ENCODE measurements at places on chromosomes 1 and 21.

GRCh38 chr1:160800645-160801408 is 4.9 kb downstream of the LY9 start:
- no peak for DNase-seq

DNA sequence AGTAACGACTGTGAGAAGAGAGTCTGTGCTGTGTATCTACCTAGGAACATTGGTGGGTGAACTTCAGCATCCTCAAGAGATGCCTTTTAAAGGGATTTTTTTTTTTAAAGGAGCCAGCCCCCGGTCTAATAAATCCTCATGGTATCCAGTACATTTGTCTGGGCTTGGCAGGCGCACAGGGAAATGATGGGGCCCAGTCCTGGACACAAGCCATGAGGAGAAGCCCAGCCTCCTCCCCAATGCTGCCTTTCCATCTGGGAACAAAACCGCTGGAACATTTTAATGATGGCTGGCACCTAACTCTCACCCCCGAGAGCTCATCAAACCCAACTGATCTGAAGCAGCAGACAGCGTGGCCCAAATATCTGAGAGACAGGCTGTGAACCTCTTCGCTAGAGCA is 64.2 kb downstream of the ACOT7 start:
- DNase-seq, result no peak

GRCh38 chr1:72282271-72283021 is at the start of gene NEGR1:
TSS of gene NEGR1 (minus strand) at chr1:72282539.
- DNase-seq, result peak; percentile 17

DNA sequence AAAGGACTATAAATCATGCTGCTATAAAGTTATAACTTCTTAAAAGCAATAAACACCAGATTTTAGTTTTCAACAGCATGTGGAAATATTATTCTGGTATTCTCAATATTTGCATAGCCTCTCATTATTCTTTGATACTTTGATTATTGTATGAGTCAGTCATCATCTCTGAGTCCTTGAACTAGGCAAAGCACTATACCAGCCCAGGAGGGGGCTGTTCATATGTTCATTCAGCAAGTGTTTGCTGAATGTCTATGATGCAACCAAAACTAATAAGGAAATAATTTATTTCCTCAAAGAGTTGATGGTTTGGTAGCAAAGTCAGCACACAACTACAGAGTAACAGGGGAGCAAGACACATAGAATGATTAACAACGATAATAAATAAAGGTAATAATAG is 175.6 kb upstream of the C1orf105 start:
- no peak for DNase-seq

DNA sequence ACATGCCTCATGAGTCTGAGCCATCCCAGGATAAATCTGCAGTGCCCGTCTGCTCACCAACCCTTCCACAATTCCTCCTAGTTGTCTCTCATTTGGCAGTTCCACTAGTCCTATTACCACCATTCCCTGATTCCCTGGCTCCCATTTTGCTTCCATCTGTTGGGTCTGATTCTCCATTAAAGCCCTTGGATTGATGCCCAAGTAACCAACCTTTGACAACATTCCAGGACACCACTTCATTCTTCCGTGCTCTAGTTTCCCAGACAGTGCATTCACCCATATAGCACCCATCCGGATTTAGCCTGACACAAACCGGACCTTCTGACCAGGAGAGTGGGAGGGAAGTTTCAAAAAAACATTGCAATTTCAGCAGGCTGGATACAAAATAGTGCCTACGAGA is 189.4 kb upstream of the PALMD start:
- no peak for DNase-seq

GRCh38 chr1:206554211-206554610 is 46.9 kb downstream of the RASSF5 start:
- no peak for DNase-seq

GRCh38 chr1:32128964-32129363 is 21.1 kb downstream of the KPNA6 start:
- no peak for DNase-seq

DNA sequence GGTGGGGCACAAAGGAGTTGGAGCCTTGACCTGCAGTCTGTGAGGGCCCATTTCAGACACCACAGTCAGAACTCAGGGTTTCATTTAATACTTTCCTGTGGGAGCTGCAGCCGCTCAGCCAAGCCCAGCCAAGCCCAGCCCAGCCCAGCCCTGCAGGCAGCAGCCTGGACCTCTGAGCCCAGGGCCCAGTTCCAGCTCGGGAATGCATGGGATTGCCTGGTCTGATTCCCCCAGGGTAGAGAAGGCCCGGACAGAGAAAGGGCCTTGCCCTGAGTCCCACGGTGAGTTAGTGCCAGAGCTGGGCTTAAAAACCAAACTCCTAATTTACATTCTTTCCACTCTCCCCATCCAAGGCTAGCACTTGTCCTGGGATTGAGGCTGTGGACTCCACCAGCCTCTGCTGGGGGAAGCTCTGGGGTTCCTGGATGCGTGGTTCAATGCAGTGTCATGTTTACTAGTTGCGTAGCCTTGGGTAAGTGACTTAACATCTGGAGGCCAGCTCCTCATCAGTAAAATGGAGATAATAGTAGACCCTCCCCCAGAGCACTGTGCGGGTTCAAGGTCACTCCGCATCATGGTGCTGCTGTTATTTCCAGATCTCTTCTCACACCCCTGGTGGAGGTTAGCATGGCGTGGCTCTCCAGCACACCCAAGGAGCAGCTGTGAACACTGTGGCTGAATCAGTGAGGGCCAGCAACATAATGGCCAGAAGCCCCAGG is 29.2 kb upstream of the PKP1 start:
- DNase-seq, result no peak

DNA sequence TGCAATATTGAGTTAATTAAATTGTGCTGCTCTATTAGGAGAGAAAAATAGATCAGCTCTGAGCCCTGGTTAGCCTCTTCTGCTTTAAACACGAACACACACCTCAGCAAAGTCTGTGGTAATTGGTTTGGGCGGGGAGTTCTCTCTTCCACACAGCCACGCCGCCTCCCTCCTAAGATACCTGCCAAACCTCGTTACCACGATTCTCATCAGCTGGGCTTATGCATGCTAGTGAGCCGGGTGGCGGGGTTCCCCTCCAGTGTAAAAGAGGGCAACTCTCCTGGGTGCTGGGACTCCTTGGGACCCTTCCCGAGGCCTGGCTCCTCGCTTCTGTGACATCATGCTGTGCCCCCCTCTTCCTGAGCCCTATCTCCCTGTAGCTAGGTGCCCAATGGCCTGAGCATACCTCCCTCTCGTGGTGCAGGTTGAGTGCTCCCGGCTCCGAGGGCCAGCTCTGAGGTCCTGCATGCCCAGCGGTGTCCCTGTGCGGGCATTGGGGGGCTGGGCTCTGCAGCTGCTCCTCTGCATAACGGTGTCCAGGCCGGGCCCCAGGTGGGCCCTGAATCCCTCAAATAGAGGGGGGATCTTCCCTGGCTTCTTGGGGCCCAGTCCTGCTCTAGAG is 182.9 kb downstream of the PRDM16 start:
- DNase-seq, result no peak

DNA sequence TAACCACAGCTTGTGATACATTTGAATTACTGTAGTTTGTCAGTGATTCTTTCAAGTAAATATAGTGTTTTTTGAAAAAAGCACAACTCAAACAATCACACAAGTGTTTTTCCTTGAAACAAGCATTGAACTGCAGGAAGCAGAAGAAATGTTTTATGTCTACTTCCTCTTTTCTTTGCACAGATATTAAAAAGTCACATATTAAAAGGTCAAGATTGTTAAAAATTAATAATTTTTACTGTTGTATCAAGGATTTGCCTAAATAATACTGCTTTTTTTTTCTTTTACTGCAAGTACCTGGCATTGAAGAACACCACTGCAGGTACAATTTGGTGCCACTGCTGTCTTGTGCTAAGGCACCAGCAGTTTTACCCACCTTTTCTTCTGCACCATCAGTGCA is 214.2 kb upstream of the C1orf105 start:
- DNase-seq, result no peak

- no peak for DNase-seq
Observed at GRCh38 chr1:180886338-180886737, 26.4 kb upstream of the KIAA1614 start.

DNA sequence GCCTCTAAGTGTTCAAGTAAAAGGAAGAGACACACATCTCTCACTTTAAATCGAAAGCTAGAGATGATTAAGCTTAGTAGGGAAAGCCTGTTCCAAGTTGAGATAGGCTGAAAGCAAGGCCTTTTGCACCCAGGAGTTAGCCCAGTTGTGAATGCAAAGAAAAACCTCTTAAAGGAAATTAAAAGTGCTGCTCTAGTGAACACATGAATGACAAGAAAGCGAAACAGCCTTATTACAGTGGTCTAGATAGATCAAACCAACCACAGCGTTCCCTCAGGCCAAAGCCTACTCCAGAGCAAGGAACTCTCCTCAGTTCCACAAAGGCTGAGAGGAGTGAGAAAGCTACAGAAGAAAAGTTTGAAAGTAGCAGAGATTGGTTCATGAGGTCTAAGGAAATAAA is 14.9 kb downstream of the TCP10L start:
- no peak for DNase-seq

- no peak for DNase-seq
Observed at GRCh38 chr1:161390559-161390858, 22.8 kb upstream of the CFAP126 start.

- no peak for DNase-seq
Observed at GRCh38 chr1:216531263-216532239, 108.3 kb upstream of the USH2A start.
